ENCODE measurements at places on chromosomes 7 and 10. TPM values are rescaled to one million over a fixed set of nuclear protein-coding genes. Genes with fewer than 3 reads are reported as not detected.

Gene MRC1
- 0.05 TPM for total RNA-seq

Gene HKDC1
- 0.67 TPM for total RNA-seq

DNA sequence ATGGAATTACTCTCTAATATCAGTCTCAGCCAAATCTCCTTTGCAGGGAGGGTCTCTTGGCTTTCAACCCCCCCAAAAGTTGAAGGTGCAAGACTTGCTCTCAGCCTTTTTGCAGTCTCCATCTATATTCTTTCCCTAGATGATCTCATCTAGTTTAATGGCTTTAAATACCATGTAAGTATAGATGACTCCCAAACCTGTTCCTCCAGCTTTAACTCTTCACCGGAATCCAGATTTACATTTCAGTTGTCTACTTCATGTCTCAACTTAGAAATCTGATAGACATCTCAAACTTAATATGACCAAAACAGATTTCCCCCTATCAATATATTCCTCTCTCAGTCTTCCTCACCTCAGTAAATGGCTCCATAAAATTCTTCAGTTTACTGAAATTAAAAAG, 9.9 kb upstream of the TAS2R41 start:
- no peak for DNase-seq

Gene NPSR1
- total RNA-seq: not detected

Gene OR6B1
- total RNA-seq: not detected

- DNase-seq: no peak
Observed at GRCh38 chr10:44195112-44196007, 189.5 kb downstream of the CXCL12 start.

DNA sequence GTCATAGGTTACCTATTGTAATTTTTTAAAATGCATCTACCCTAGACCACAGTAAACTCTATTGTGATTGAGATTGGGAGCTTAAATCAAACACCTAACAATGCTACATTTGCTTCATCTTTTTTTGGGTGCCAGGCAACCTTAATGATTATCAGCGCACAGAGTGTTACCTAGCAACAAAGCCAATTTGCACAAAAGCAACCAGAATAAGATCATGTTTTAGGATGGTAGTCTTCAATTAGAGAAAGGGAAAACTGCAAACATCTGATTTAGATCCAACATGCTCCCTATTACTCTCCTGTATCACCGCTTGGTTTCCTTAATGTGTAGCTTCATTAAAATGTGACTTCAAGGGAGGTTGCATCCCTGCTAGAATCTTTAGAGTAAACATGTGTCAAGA, 226.9 kb downstream of the ABCA13 start:
- no peak for DNase-seq

DNA sequence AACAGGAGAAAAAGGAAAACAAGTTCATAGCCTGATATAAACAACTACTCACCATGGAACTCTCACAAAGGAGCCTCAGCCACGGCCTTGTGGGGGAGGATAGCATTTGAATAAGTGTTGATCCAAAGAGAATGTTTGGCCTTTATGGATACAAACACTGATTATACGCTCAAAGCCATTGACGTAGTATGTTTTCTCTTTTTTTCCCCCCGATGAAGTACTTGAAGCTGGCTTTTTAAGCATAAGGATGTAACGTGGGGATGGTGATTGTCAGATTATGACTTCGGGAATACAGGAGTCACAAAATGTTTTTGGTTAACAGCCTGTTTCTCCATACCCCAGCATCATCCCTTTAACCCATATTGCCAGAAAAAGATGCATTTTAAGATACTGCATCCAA, 39.8 kb downstream of the CELF2 start:
- no peak for DNase-seq

GRCh38 chr10:29377333-29377961, 88.6 kb downstream of the LYZL1 start:
- peak; percentile 12 for DNase-seq

DNA sequence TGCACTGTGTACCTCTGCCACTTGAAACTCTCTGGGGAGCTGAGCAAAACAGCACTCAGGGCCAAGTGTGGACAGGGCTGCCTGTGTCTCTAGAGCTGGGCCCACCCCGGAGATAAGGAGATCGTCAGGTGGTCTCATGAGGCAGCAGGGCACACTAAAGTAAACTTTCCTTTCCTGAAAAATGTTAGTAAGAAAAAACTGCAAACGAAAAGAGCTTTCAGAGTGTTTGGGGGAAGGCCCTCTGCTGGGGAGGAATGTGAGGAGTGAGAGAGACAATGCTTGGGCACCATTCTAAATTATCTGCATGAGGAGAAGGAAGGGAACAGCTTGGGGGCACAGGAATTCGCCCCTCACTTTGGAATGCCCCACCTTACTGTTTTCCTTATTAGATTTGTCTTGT, 127.7 kb downstream of the ATXN7L1 start:
- no peak for DNase-seq

Gene PTPRZ1
- not detected for total RNA-seq

Gene POLL
- 30.8 TPM for total RNA-seq

DNA sequence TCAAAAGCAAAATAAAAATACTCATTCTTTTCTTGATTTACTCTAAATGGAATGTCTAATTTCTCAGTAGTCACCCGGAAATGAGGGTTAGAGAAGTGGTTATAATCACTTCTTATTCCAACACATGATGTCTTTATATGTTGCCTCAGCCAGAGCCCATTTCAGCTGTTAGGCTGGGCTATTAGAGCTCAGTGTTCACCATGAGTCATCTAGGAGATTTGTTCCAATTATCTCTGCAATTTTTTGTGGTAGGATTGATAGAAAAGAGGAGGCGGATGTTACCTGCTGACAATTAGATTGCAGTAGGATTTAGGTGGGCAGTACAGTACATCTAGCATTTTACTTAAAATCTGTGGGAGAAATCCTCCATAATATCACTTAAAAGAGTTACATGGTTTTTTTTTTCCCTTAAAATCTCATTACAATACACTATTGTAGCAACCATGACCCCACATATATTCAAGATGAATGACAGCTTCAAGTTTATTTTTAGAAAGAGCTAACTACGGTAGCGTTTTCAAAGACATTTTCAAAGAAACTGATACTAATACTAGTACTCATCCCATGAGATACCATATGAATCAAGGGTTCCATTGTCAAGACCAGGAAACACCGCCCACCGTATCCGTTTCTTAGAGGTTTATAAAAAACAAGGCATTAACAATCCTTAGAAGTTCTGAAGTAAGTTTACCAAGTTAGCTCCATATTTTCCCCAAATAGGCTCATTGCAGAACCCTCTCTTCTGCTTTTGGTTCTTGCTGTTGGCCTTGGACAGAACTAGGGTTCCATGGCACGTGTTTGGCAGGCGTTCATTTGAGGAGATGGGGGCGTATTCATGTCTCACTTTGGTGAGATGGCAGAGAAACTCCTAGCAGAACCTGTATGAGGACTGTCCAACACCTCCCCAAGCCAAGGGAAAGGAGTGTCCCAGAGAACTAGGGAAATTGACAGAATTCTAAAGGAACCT, 10.4 kb downstream of the CPA2 start:
- DNase-seq: peak; percentile 81

- DNase-seq: no peak
Observed at GRCh38 chr10:43824934-43825333, 176.3 kb upstream of the ZNF32 start.

Gene MEIG1
- total RNA-seq: 0.95 TPM

GRCh38 chr10:120459185-120459584, 2.2 kb downstream of the PLPP4 start:
- no peak for DNase-seq

- no peak for DNase-seq
Observed at GRCh38 chr10:63935705-63936104, 414.5 kb downstream of the REEP3 start.

Gene SPOCK2
- 218 TPM for total RNA-seq

- DNase-seq: no peak
Observed at GRCh38 chr7:24718977-24719491, 38.2 kb downstream of the GSDME start.

GRCh38 chr7:27922907-27923641, 183.1 kb downstream of the TAX1BP1 start:
- no peak for DNase-seq

GRCh38 chr7:42831718-42832522, 80.0 kb downstream of the C7orf25 start:
- no peak for DNase-seq

- DNase-seq: no peak
Observed at GRCh38 chr10:8978100-8978499, 923.6 kb downstream of the GATA3 start.

Gene LDB1
- total RNA-seq: 48.8 TPM

Gene AKR1D1
- not detected for total RNA-seq

DNA sequence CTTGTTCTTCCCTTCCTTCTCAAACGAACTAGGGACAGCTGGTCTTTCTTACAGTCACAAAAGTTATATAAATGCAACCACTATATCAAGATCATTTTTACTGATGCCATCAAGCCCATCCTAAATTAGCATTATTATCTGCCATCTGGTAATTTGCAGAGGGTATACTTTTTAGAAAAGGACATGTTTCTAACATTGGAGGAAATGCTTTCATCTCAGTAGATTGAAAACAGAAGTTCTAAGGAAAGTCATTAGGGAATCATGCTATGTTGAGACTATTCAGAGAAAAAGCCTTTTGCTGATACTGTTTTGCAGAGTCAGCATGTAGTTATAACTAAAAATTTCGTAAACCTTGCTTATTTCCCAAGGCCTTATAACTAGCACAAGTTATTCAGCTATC, 146.7 kb downstream of the WNT2 start:
- DNase-seq: no peak

Gene ATOH7
- not detected for total RNA-seq

- no peak for DNase-seq
Observed at GRCh38 chr10:121928528-121928884, 675 bp upstream of the ATE1 start.

Gene FAM237B
- total RNA-seq: not detected

DNA sequence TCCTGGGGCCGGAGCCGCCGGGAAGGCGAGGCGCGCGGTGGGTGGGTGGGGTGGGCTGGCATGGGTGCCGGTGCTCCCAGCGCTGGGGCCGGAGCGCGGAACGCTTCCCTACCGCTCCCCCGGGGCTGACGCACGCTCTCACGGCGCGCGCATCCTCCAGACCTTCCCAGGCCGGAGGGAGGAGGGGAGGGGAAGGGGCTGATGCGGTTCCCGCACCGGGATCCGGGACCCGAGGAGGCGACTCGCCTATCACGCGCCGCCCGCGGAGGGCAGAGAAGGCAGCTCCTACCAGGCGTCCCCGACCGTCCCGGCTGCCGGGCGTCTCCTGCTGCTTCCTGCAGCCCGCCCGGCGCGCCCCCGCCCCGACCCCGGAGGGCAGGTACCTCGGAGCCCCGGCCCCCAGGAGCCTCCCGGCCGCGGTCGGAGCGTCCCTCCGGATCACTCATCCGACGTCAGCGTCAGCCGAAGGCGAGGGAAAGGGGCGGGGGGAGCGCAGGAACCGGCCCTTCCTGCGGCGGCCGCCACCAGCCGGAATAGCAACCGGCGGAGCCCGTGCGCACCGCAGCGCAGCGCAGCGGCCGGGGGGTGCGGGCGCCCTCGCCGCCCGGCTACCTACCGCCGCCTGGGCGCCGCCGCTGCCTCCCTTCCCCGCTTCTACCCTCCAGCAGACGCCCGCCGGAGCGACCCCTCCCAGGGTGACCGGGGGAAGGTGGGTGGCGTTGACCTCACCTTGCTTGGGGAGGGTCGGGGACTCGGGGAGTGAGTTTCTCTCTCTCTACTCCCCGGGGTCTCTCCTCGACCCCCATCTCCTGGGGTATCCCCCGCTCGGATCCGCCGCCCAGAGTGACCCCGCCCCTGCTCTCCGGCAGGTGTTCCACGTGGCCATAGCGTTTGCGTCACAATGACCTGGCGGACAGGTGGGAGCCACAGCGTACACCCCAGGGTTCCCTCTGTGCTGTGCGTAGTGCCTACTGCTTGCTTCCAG, at the start of gene ICA1:
Gene ICA1 (minus strand): TSS at position 457 of the 985 bp plus-strand sequence. CDS start 26,241 bp downstream, outside the sequence.
- peak; percentile 48 for DNase-seq

Gene SEC31B
- total RNA-seq: 47.2 TPM

- DNase-seq: no peak
Observed at GRCh38 chr10:113129117-113129516, 179.1 kb downstream of the TCF7L2 start.

GRCh38 chr10:103856797-103857170, 1.4 kb upstream of the SH3PXD2A start:
- DNase-seq: no peak

Gene NUPR2
- not detected for total RNA-seq

DNA sequence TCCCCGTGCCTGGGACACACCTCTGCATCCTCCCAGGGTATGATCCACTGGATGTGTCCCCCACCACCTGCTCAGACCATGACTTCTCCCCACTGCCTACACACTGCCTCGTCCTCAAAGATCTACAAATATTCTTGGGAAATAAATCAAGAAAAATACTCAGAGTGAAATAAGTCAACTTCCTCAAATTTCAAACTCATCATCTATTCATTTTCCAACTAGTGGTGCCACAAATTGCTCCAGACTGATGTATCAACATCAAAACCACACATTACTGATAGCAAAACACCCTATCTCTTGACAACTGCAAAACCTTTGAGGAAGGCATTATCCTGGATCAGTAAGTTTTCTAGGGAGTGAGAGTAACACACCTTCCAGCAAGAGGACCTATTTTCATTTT, 87.7 kb downstream of the GRB10 start:
- no peak for DNase-seq

- DNase-seq: no peak
Observed at GRCh38 chr7:2040201-2040892, 192.4 kb downstream of the MAD1L1 start.

DNA sequence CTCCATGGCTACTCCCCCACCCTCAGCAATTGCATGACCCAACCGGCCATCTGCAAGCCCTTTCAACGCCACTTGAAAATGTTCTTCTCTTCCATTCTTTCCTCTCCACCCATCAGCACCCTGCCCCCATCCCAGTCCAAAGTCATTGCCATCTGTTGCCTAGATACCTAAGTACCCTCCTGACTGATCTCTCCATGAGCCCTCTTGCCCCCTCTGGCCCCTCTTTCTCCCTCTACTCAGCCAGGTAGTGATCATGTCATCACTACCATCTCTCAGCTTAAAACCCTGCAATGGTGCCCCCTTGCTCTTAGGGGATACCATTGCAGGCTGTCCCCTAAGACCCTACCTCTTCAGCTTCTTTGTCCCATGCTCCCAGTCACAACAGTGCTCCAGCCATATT, 30.5 kb upstream of the BTRC start:
- no peak for DNase-seq

- no peak for DNase-seq
Observed at GRCh38 chr10:116276981-116277380, 4.0 kb upstream of the GFRA1 start.

Gene IGF2BP3
- total RNA-seq: 0.19 TPM

GRCh38 chr7:157414702-157415096, 77.9 kb downstream of the DNAJB6 start:
- no peak for DNase-seq

- DNase-seq: no peak
Observed at GRCh38 chr7:71459132-71459531, 327.2 kb downstream of the GALNT17 start.

DNA sequence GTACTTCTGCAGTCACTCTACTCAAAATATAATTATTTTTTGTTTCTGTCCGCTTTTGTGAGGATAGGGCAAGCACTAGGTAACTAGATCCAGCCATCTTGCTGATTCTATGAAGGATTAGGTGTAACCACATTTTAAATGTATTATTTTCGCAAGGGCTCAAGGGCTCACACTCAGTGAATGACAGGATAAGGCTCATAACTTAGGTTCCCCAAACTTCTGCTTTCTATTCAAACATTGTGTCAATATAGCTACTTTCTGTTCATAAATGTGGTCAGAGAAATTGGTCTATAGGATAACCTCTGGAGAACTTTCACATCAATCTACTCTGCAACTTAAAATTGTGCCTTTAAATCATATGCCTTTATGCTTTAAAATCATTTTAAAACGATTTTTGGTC, 1141.2 kb downstream of the SORCS1 start:
- DNase-seq: no peak

Gene HECW1
- total RNA-seq: not detected

Gene ABCB4
- total RNA-seq: not detected

Gene NFKB2
- total RNA-seq: 242 TPM
